A549 treated with RU486 at 1 μM for 4 hours (cell line): ENCODE measurements at places on chromosomes 6 and 20. TPM values are rescaled to one million over a fixed set of nuclear protein-coding genes. Genes with fewer than 3 reads are reported as not detected.

SLC17A1 gene
- 0.08 to 0.10 TPM in 2 of 5 replicates, not detected in the others for total RNA-seq

TRIM10 gene
- not detected in 5 replicates for total RNA-seq

KCNB1 gene
- 0.16 to 0.51 TPM (median 0.23 TPM) in 5 replicates for total RNA-seq

TRIM39 gene
- total RNA-seq: 7.4 to 9.1 TPM (median 8.1 TPM) in 5 replicates

MRPL18 gene
- 82.2 to 94.5 TPM (median 91.5 TPM) in 5 replicates for total RNA-seq

FAM83D gene
- 57.5 to 78.2 TPM (median 64.8 TPM) in 5 replicates for total RNA-seq

TBXT gene
- not detected in 5 replicates for total RNA-seq

F13A1 gene
- total RNA-seq: not detected in 5 replicates

TCP11 gene
- total RNA-seq: not detected in 5 replicates

LPA gene
- total RNA-seq: 0.09 to 0.10 TPM in 2 of 5 replicates, not detected in the others

ADGRF5 gene
- not detected in 5 replicates for total RNA-seq

NEDD9 gene
- 29.8 to 41.3 TPM (median 37.7 TPM) in 5 replicates for total RNA-seq

SSTR4 gene
- 0.07 TPM in 1 of 5 replicates, not detected in the others for total RNA-seq

ADA gene
- 48.2 to 61.0 TPM (median 54.2 TPM) in 5 replicates for total RNA-seq

NUDT3 gene
- 5.8 to 8.6 TPM (median 6.4 TPM) in 5 replicates for total RNA-seq

SLC22A3 gene
- 25.9 to 39.8 TPM (median 36.8 TPM) in 5 replicates for total RNA-seq

RBPJL gene
- not detected in 5 replicates for total RNA-seq

TFAP2A gene
- total RNA-seq: 14.4 to 18.4 TPM (median 17.4 TPM) in 5 replicates

CALHM6 gene
- total RNA-seq: not detected in 5 replicates

PLCB1 gene
- total RNA-seq: 0.26 to 0.68 TPM (median 0.50 TPM) in 5 replicates

C20orf204 gene
- total RNA-seq: 0.30 to 0.54 TPM (median 0.35 TPM) in 5 replicates

SLC26A8 gene
- total RNA-seq: not detected in 5 replicates

WFDC5 gene
- total RNA-seq: not detected in 5 replicates

KCNQ2 gene
- total RNA-seq: 0.49 to 1.3 TPM (median 0.60 TPM) in 5 replicates

GSTA2 gene
- not detected in 5 replicates for total RNA-seq

PSORS1C2 gene
- total RNA-seq: not detected in 5 replicates

RIPPLY2 gene
- 0.46 to 0.91 TPM (median 0.84 TPM) in 3 of 5 replicates, not detected in the others for total RNA-seq

TNFRSF6B gene
- 0.46 to 1.2 TPM (median 0.60 TPM) in 5 replicates for total RNA-seq

APCDD1L gene
- 0.10 TPM in 1 of 5 replicates, not detected in the others for total RNA-seq

BPIFB2 gene
- not detected in 5 replicates for total RNA-seq

GJA1 gene
- 50.3 to 83.3 TPM (median 81.3 TPM) in 5 replicates for total RNA-seq

KLHDC3 gene
- total RNA-seq: 26.1 to 32.1 TPM (median 30.4 TPM) in 5 replicates

SNAP25 gene
- total RNA-seq: 9.3 to 20.3 TPM (median 18.1 TPM) in 5 replicates

TCF21 gene
- 0.03 to 0.11 TPM (median 0.09 TPM) in 5 replicates for total RNA-seq

AGER gene
- total RNA-seq: 1.4 to 1.9 TPM (median 1.7 TPM) in 5 replicates

MATN4 gene
- total RNA-seq: 0.06 to 0.14 TPM (median 0.12 TPM) in 4 of 5 replicates, not detected in the other

AFG1L gene
- 0.79 to 2.4 TPM (median 1.9 TPM) in 5 replicates for total RNA-seq

OR2H1 gene
- total RNA-seq: not detected in 5 replicates

GTSF1L gene
- total RNA-seq: not detected in 5 replicates

MYLK2 gene
- 0.37 to 0.86 TPM (median 0.46 TPM) in 5 replicates for total RNA-seq

NCOA6 gene
- 17.5 to 20.1 TPM (median 19.8 TPM) in 5 replicates for total RNA-seq

PI16 gene
- total RNA-seq: not detected in 5 replicates

KIFC1 gene
- 38.6 to 46.1 TPM (median 44.5 TPM) in 5 replicates for total RNA-seq

LRRN4 gene
- total RNA-seq: 0.07 to 0.08 TPM in 2 of 5 replicates, not detected in the others

PDYN gene
- total RNA-seq: 0.06 TPM in 1 of 5 replicates, not detected in the others

SIRPD gene
- total RNA-seq: not detected in 5 replicates
